ENCODE measurements at places on chromosomes 4 and X. TPM values are rescaled to one million over a fixed set of nuclear protein-coding genes. Genes with fewer than 3 reads are reported as not detected.

USP27X gene
- 1.1 TPM for total RNA-seq

F8A3 gene
- 2.8 TPM for total RNA-seq

NLRP2B gene
- total RNA-seq: not detected

AKAP4 gene
- not detected for total RNA-seq

RNF150 gene
- total RNA-seq: 0.44 TPM

GRCh38 chr4:41320278-41320677 is 63.5 kb downstream of the UCHL1 start:
- H3K36me3 ChIP-seq: no peaks in the 10 kb centered on the region
- H3K4me3 ChIP-seq: no peak overlapping the region
- DNase-seq: no peak
- H3K4me1 ChIP-seq: peaks cover 18% of the 10 kb centered on the region

DNA sequence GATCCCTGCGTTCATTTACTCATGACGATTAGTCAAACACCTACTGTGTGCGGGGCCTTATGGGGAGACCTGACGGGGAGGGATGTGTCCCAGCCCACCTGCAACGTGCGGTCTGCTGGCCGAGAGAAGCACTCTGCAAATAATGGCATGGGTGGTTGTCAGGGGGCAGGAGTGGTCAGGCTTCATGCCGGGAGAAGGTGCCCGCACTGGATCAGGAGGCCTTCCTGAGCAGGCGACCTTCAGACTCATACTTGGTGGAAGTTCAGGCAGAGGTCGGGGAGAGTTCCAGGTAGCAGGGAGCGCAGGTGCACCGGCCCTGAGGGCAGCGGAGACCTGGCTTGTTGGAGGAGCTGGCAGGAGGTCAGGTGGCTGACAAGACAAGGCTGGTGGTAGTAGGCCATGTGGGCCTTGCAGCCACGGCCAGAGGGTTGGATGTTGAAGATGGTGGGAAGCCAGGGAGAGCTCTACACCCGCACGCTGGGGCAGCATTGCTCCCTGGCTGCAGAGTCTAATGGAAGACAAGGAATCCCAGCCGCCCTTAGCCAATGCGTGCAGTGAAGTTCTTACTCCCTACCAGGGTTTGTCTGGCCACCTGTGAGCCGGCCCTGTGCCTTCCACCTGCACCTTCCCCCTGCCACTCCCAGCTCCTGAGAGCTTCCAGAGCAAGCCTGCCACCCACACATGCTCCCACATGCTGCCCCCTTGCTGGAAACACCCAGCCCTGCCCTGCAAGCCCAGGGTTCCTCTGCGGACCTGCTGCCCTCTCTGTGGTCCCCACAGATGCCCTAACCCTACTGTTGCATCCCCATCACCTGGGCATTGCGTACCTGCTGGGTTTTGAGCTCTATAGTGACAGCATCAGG is 97.3 kb downstream of the PSAPL1 start:
- no peak for DNase-seq
- no peaks in the 10 kb centered on the region for H3K27me3 ChIP-seq
- H3K36me3 ChIP-seq: no peaks in the 10 kb centered on the region
- H3K4me3 ChIP-seq: no peak overlapping the region

DNA sequence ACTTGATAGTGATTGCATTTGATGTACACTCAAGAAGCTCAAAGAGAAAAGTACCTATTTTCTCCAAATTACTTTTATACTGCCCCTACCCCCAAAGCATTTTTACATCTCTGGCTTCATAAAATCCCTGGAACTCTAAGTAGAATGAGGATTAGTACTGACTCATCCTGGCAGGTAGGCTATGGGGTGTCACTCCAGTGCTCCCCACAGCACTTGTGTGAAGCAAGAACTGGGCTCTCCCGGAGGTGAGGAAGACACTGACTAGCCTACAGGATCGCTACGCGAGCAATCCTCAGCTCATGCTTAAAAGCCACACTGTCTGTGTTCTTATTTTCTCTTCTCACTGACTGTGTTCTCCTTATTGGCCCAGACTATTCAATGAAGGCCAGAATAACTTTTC is 90.4 kb upstream of the NDP start:
- H3K4me3 ChIP-seq: no peak overlapping the region
- H3K27me3 ChIP-seq: peaks cover 50% of the 10 kb centered on the region
- no peak overlapping the region for H3K27ac ChIP-seq
- peak; percentile 46 for DNase-seq
- H3K4me1 ChIP-seq: peaks cover 11% of the 10 kb centered on the region
- H3K36me3 ChIP-seq: no peaks in the 10 kb centered on the region

- no peak for DNase-seq
- H3K27ac ChIP-seq: no peak overlapping the region
- no peaks in the 10 kb centered on the region for H3K36me3 ChIP-seq
- no peaks in the 10 kb centered on the region for H3K27me3 ChIP-seq
- H3K4me1 ChIP-seq: no peaks in the 10 kb centered on the region
These were observed 72.1 kb upstream of the FAM241A start for GRCh38 chr4:112073181-112073580.

- no peaks in the 10 kb centered on the region for H3K27me3 ChIP-seq
- no peak for DNase-seq
- H3K27ac ChIP-seq: no peak overlapping the region
- no peaks in the 10 kb centered on the region for H3K4me1 ChIP-seq
- no peak overlapping the region for H3K4me3 ChIP-seq
These were observed 82.9 kb downstream of the DKK2 start for GRCh38 chr4:106953036-106953705.

DNA sequence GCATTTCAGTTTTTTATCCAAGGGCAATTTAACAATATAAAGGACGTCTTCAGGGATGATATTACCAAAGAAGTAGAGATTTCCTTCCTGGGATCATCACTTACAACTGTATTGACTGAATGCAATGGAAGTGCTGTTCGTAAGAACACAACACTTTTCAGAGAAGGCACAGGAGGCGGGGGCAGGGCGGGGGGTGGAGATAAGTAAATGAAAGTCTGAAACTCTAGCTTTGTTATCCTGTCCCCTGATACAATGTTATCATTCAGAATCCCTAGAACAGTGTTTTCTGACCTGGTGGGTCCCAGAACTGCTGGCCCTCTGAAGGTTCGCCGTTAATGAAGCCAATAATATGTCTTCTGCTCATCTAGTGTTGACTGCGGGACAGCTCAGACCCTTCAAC is 124.6 kb downstream of the NSUN7 start:
- no peak overlapping the region for H3K4me3 ChIP-seq
- no peaks in the 10 kb centered on the region for H3K4me1 ChIP-seq
- no peak overlapping the region for H3K27ac ChIP-seq
- peaks cover 76% of the 10 kb centered on the region for H3K36me3 ChIP-seq
- DNase-seq: no peak
- no peaks in the 10 kb centered on the region for H3K27me3 ChIP-seq

DNA sequence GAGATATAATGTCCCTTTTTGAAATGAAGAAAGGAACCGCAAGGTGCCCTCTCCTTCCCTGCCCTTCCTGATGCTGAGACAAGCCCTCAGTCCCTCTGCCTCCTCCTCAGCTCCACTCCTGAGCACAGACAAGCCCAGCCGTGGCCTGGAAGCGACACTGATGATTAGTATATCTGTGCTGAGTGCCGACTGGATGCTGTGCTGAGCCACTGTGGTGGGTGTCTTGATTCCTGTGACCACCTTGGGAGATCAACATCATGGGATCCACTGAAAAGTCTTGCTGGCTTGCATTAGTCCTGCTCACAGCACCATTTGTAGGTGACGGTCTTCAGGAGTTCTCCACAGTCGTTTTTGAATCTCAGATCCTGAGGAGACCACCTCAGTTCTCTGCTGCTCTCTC is 59.5 kb upstream of the HGFAC start:
- no peak overlapping the region for H3K27ac ChIP-seq
- peaks cover 32% of the 10 kb centered on the region for H3K4me1 ChIP-seq
- H3K4me3 ChIP-seq: no peak overlapping the region
- peaks cover 11% of the 10 kb centered on the region for H3K36me3 ChIP-seq
- DNase-seq: no peak
- no peaks in the 10 kb centered on the region for H3K27me3 ChIP-seq

- no peaks in the 10 kb centered on the region for H3K27me3 ChIP-seq
- no peak for DNase-seq
- H3K4me1 ChIP-seq: no peaks in the 10 kb centered on the region
- no peak overlapping the region for H3K27ac ChIP-seq
These were observed 45.5 kb upstream of the CLNK start for GRCh38 chr4:10730019-10730418.

- no peak overlapping the region for H3K4me3 ChIP-seq
- no peaks in the 10 kb centered on the region for H3K36me3 ChIP-seq
- H3K27ac ChIP-seq: no peak overlapping the region
- peaks cover 4% of the 10 kb centered on the region for H3K4me1 ChIP-seq
- peak; percentile 49 for DNase-seq
These were observed 27.9 kb upstream of the EXOC1L start for GRCh38 chr4:55791666-55792065.

DNA sequence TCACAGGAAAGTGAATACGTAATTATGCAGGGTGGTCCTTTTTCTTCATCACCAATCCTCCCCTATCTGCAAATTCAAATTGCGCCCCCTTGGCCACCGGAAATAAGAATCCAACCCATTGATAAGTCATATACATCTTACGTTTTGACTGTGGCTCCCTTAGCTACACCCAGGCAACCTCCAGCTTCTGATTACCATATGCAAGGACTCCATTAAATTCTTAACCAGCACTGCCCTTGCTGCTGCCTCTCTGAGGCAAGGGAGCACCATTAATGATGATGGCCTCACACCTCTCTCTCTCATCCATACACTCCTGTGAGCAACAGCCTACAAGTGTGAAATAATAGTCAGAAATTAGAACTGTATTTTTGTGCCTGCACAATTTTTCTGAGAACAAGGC is 106.0 kb upstream of the NOCT start:
- no peaks in the 10 kb centered on the region for H3K27me3 ChIP-seq
- no peak overlapping the region for H3K4me3 ChIP-seq
- no peak for DNase-seq
- no peak overlapping the region for H3K27ac ChIP-seq
- H3K36me3 ChIP-seq: no peaks in the 10 kb centered on the region
- peaks cover 6% of the 10 kb centered on the region for H3K4me1 ChIP-seq

DNA sequence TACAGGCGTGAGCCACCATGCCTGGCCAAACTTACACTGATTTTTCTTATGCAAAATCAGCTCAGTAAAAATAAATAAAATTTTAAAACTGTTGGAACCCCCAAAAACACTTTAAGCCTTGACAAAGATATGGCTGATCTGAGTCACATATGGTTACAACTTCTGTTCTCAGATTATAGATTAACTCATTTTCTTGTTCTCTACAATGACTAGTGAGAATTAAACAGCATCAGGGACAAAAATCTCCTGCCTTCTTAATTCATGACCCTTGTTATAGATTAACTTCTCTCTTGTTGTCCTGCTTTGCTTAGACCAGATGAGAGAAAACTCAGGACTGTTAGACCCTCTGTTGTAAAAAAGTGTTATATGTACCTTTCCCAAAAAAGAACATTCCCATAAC is 24.2 kb upstream of the EXOC1L start:
- no peak overlapping the region for H3K4me3 ChIP-seq
- no peak for DNase-seq
- H3K36me3 ChIP-seq: no peaks in the 10 kb centered on the region
- no peaks in the 10 kb centered on the region for H3K27me3 ChIP-seq
- H3K27ac ChIP-seq: no peak overlapping the region

- H3K4me1 ChIP-seq: peaks cover 6% of the 10 kb centered on the region
- H3K27ac ChIP-seq: no peak overlapping the region
- no peaks in the 10 kb centered on the region for H3K36me3 ChIP-seq
These were observed 4.1 kb upstream of the NR0B1 start for GRCh38 chrX:30313322-30313721.

DNA sequence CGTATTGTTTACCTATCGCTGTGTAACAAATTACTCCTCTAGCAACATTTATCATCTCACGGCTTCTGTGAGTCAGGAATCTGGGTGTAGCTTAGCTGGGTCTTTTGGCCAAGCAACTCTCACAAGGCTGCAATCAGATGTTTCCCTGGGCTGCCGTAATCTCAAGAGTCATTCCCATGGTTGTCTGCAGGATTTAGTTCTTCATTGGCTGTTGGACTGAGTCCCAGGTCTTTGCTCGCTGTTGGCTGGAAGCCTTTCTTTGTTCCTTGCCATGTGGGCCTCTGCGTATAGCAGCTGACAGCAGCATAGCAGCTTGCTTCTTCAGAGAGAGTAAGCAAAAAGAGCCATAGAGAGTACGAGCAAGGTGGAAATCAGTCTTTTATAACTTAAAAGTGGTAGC is 16.8 kb downstream of the POLR2B start:
- peaks cover 6% of the 10 kb centered on the region for H3K4me1 ChIP-seq
- no peak overlapping the region for H3K27ac ChIP-seq
- no peaks in the 10 kb centered on the region for H3K27me3 ChIP-seq
- H3K36me3 ChIP-seq: peaks cover 99% of the 10 kb centered on the region

GRCh38 chr4:69849969-69850368 is 10.0 kb downstream of the SULT1E1 start:
- H3K4me1 ChIP-seq: no peaks in the 10 kb centered on the region
- no peaks in the 10 kb centered on the region for H3K27me3 ChIP-seq
- no peak overlapping the region for H3K27ac ChIP-seq
- H3K4me3 ChIP-seq: no peak overlapping the region

GRCh38 chrX:16772460-16772859 is 13.8 kb upstream of the TXLNG start:
- no peaks in the 10 kb centered on the region for H3K27me3 ChIP-seq
- no peak overlapping the region for H3K27ac ChIP-seq
- H3K4me3 ChIP-seq: no peak overlapping the region
- H3K4me1 ChIP-seq: no peaks in the 10 kb centered on the region
- no peak for DNase-seq
- H3K36me3 ChIP-seq: peaks cover 6% of the 10 kb centered on the region

- peak within 1 kb of the TSS; percentile 100 for H3K27ac ChIP-seq
- no peaks in the 10 kb centered on the region for H3K4me1 ChIP-seq
- H3K36me3 ChIP-seq: peaks cover 13% of the 10 kb centered on the region
- DNase-seq: peak; percentile 73
- H3K4me3 ChIP-seq: peak within 1 kb of the TSS; percentile 84
These were observed at the start of gene MAOA for GRCh38 chrX:43656005-43656494. MAOA (plus strand) TSS chrX:43656299; CDS start chrX:43656342, 43 bp downstream.

- no peaks in the 10 kb centered on the region for H3K27me3 ChIP-seq
- no peak for DNase-seq
- no peak overlapping the region for H3K27ac ChIP-seq
- no peaks in the 10 kb centered on the region for H3K4me1 ChIP-seq
- H3K36me3 ChIP-seq: no peaks in the 10 kb centered on the region
- H3K4me3 ChIP-seq: no peak overlapping the region
These were observed 4.2 kb upstream of the ABCG2 start for GRCh38 chr4:88162626-88163025.

DNA sequence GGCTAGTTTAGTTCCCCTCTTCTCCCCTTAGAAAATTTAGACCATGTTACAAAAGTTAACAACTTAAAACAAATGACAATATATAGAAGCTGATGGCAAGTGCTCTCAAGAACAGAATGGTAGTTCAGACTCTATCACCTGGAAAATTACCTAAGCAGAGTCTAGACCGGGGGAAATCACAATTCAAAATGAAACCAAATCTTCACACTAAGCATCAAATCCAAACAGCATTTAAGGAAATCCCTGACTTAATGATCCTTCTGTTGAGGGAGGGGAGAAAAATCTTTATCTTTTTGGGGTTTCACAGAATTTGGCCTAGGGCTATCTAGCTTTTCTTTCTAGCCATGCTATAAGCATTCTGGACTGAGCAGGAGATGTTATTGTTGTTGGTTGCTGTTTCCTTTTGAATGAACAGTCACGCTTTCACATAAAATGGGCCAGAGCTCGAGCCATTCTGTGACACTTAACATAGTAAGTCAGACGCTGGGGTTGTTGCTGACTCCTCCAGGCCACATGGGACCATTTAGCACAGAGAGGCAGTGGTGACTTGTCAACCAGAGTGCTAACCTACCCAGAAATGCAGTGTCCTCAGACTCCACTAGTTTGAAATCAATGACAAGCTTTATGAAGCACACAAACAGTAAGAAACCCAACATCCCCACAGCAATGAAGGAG is 16.0 kb upstream of the LSM6 start:
- no peak overlapping the region for H3K4me3 ChIP-seq
- H3K27me3 ChIP-seq: no peaks in the 10 kb centered on the region
- no peak overlapping the region for H3K27ac ChIP-seq
- no peaks in the 10 kb centered on the region for H3K36me3 ChIP-seq

Data from MCF 10A (cell line).